M059J (cell line): ENCODE measurements at places on chromosomes 2 and 18. TPM values are rescaled to one million over a fixed set of nuclear protein-coding genes. Genes with fewer than 3 reads are reported as not detected.

Gene USP34
- 36.7 and 60.7 TPM in 2 replicates for total RNA-seq

Gene AQP12A
- total RNA-seq = not detected in 2 replicates

Gene CSRNP3
- total RNA-seq = 0.27 and 0.32 TPM in 2 replicates

Gene FARP2
- 12.8 and 17.0 TPM in 2 replicates for total RNA-seq

Gene SLC5A7
- total RNA-seq = not detected in 2 replicates

Gene PROM2
- total RNA-seq = 2.9 and 3.6 TPM in 2 replicates

Gene PTH2R
- not detected in 2 replicates for total RNA-seq

Gene FSIP2
- total RNA-seq = 0.07 and 0.25 TPM in 2 replicates

Gene HRH4
- not detected in 2 replicates for total RNA-seq

Gene SCN1A
- total RNA-seq = not detected in 2 replicates

Gene C1QL2
- total RNA-seq = not detected in 2 replicates

Gene ALK
- total RNA-seq = 0.37 TPM in 1 of 2 replicates, not detected in the other
